ENCODE measurements at places on chromosomes 12 and 14. TPM values are rescaled to one million over a fixed set of nuclear protein-coding genes. Genes with fewer than 3 reads are reported as not detected.

DNA sequence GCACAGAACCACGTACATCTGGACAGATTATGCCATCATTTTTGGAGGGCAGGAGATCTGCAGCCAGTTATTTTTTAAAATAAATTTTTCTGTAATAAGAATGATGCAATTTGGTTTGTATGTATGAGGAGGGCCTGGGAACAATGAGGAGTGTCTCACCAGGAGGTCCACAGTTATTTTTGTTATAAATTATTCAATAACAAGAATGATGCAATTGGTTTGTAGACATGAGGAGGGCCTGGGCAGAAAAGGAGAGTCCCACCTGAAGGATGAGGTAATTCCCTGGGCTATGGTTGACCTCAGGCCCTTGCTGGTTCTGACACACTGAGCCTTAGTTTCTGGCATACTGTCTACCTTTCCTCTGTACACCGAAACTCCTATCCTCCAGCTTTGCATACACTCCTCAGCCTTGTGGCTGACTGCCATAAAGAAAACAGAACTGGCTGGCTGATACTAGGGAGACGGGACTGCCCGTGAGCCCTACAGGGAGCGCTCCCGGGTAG lies 9.0 kb upstream of the DCD start:
- DNase-seq = no peak

GRCh38 chr12:95445884-95446505 lies 28.0 kb upstream of the METAP2 start:
- DNase-seq = no peak

Gene EML5
- 0.39 TPM for total RNA-seq

- DNase-seq = no peak
Measured at GRCh38 chr12:95630496-95630895, 79.2 kb upstream of the USP44 start.

Gene SLC10A1
- total RNA-seq = not detected

All from foreskin keratinocyte (primary cell).